SW480 (cell line): ENCODE measurements at places on chromosomes 7 and 10.
A peak's percentile ranks its signal among the peaks of the same experiment; 100 is the strongest.

- no peak for DNase-seq
These were observed 69.2 kb upstream of the EFCAB10 start for GRCh38 chr7:105650382-105650970.

- no peak for DNase-seq
These were observed 127.6 kb upstream of the CXCL12 start for GRCh38 chr10:44512431-44513022.

GRCh38 chr10:128812000-128812399 is 655.0 kb upstream of the MGMT start:
- no peak for DNase-seq

DNA sequence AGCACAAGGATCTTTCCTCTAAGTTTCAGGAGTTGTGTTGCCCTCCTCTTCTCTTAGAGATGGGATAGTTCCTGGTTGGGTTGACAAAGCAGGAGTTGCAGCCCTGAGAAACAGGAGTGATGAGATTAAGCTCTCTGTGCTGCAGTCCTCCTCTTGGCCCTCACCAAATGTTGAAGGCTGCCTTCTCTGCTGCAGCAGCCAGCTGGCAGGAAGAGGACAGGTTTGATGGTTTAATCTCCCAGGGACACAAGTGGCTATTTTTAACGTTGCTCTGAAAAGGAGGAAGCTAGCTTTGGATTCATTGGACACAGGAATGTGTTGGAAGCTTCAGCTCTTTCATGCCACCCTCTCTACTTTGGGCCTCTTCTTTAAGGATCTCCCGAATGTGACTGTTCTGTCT is 9.4 kb downstream of the STRIP2 start:
- no peak for DNase-seq

GRCh38 chr10:98363220-98363619 is 51.8 kb downstream of the PYROXD2 start:
- DNase-seq = no peak

GRCh38 chr7:44151956-44152355 is 10.8 kb upstream of the MYL7 start:
- DNase-seq = no peak

DNA sequence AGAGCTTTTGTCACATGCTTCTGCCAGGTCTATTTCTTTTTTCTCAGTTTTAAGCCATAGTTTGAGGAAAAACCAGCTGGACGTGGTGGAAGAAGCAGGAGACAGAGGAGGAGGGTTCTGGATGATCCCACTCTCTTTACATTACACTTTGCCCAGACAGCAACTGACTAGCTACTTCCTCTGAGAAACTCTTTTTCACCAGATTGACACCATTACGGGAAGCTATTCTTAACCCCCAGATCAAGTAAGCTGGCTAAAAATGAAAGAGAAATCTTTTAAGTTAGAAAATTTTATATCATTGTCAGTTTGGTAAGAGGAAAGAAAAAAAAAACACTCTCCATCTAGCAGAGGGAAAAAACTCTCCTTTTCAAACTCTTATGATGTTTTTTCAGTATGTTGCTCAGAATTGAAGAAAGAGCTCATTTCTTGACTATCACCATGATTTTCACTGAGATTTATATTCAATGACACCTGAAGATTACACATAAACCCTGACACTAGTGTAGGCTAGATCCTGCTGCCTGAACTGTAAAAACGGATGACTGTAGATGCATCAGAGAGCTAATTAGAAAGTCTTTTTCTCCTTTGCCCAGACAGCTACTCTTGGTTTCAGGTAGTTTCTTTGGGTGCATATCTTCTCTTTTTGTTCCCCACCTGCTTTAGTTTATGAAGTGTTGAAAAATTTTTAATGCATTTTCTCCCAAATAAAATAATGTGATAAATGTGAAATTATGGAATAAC is 203.1 kb downstream of the TFEC start:
- no peak for DNase-seq

- no peak for DNase-seq
These were observed 40.3 kb downstream of the DOCK1 start for GRCh38 chr10:126945351-126946030.

GRCh38 chr7:142563470-142563869 is 185.8 kb upstream of the PRSS1 start:
- no peak for DNase-seq

GRCh38 chr7:87474533-87475358 is 734 bp downstream of the ABCB4 start:
- peak; percentile 76 for DNase-seq

DNA sequence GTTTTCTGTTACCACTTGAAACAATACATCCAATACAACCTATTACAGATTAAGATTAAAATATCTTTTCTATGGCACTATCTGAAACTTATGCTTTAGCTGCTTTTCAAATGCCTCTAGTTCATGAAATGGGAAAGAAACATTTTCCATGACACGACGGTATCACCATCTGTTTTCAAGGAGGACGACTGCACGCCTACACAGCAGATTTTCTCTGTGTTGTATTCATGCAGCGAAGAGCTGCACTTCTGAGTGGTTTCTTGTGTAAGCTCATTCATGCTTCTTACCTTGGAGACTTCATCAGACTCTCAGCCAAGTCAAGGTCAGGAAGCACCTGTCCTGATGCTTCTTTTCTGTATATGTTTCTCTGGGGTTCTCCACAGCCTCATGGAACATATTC is 179.2 kb downstream of the DYNC1I1 start:
- DNase-seq = no peak

DNA sequence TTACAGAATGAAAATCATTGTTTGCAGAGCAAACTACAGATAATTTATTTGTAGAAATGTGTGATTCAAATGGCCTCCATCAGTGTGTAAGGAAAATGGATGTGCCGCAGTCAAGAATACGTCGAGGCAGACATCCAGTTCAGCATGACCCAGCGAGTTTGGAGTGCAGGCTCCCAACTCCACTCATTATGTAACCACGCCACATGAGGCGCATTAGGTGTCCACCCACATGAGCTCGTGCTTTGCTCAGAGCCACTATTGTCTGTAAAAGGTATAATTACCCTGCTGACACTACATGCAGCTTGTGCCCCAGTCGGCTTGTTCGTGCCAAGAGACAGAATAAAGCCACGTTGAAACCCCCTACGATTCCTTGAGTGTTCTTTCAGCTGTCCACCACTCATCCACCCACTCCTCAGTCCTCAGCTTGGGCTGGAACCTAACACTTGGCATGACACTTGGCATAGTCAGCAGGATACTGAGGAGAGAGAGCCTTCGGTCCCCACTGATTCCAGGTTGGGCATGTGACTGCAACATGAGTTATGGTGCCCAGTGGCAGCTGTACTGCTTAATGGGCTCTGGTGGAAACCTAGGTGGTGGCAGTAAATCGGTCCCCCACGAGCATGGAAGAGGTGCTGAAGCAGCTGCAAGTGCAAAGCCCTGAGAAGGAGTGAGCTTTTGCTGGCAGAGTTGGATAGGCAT is 102.7 kb downstream of the BICC1 start:
- no peak for DNase-seq

- no peak for DNase-seq
These were observed 23.4 kb downstream of the FRMPD2 start for GRCh38 chr10:48251152-48251524.

DNA sequence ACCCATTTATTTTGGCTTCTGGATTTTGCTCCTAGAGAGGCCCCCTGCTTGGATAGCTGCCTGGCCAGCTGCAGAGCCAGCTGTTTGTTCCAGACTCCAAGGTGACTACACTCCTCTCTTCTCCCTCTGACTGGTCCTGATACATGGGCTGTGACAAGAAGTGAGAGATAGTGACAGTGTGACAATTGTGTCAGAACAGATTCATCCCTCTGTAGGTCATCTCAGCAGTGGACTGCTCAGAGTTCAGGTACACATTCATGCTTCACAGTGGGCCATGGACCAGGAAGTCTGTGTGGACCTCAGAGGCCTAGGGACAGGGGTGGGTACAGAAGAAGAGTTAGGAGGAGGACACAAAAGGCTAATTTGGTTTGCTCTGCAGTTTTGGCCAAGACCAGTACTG is 188.2 kb upstream of the MKLN1 start:
- DNase-seq = no peak

GRCh38 chr7:33714208-33714607 is 191.1 kb upstream of the BMPER start:
- no peak for DNase-seq

GRCh38 chr10:108582888-108583287 is 1340.4 kb downstream of the XPNPEP1 start:
- DNase-seq = no peak

DNA sequence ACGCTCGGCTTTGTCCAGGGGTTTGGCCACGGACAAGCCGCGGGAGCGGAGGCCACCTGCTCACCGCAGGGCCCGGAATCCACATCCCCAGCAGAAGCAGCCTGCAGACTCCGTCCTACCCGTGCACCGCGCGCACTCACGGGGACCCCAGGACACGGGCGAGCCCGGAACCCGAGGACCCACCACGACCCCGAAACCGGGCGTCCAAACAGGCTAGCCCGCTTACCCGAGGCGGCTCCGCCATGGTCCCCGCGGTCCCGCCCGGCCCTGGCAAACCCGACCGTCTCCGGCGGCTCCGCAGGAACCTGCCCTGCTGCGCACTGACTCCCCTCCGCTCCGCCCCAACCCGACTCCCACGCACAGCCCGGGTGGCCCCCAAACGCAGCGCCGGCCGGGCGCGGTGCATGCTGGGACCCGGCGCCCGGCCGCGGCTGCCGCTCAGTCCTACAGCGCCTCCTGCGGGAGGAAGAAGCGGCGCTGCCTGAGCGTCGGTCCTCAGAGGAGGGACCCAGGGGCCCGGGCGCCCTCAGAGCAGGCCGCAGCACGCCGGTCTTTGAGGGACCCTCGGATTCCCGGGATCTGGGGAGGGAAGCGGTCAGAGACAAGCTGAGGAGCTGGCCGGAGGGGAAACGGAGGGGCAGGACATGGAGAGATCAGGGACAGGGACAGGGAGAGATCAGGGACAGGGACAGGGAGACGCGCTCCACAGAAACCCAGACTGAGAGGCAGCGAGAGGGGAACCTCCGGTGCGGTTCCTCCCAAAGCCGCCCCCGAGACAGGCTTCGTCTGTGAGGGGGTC is at the start of gene ZNF786:
TSS of gene ZNF786 (minus strand) at position 322 of the 799 bp plus-strand sequence. CDS start at position 244, 78 bp downstream.
- peak; percentile 92 for DNase-seq

DNA sequence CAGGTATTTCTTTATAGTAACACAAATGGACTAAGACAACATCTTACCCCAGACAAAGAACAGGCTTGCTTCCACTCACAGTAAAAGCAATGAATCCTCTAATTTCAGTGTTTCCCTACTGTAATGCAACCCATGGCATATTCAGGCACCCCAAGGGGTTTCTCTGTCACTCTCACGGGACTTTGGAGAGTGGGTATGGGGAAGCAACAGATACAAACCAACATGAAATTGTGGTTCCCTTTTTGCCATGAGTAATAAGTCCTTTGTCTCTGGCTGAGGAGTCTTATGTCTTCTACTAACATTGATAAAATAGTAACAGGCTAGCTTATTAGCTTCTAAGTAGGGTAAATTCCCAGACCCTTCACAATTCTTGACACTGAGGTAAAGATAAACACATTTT is 51.4 kb upstream of the AOAH start:
- no peak for DNase-seq

DNA sequence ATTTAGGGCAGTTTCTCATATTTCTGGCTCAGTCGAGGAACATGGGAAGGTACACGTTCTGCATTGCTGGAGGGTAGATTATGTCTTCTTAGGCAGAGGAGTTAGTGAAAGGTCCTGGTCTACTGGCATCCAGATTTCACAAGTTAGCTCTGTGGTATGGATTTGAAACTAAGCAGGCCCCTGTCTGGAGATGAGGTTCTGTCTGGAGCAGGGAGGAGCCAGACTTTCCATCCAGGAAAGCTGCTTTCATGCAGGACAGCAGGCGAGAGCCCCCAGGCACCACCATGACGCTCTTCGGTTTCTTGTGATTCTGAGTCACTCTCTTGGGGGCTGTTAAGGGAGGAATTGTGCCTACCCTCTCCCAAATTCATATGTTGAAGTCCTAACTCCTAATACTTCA is 184.3 kb downstream of the KIAA1217 start:
- DNase-seq = no peak

DNA sequence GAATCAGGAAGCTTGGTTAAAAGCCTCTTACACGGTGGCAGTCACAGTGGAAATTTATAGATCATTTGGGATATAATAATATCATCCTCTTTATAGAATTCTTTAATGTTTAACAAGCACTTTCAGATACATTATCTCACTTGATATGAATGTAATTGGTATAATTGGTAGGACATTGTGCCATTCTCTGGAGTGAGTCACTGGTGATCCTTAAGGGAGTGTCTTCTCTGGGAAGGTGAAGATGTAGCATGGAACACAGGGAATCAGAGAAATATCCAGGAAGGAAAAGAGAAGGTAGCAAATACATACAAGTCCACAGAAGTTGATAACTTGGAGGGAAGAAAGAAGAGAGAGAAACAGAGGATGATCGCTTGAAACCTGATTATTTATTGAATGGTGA is 9.8 kb downstream of the PTPRZ1 start:
- no peak for DNase-seq

- no peak for DNase-seq
These were observed 36.6 kb upstream of the KCNIP2 start for GRCh38 chr10:101880232-101880573.

- DNase-seq = peak; percentile 45
These were observed 2.5 kb upstream of the ANXA11 start for GRCh38 chr10:80207768-80208370.

GRCh38 chr10:46296641-46297141 is 9.9 kb downstream of the ANTXRL start:
- no peak for DNase-seq

- DNase-seq = no peak
These were observed 56.3 kb upstream of the ZPBP start for GRCh38 chr7:50149369-50149768.

- DNase-seq = peak; percentile 68
These were observed 19.6 kb upstream of the GPR37 start for GRCh38 chr7:124784879-124785818.

GRCh38 chr7:151799506-151799905 is 77.4 kb downstream of the PRKAG2 start:
- DNase-seq = no peak

- DNase-seq = no peak
These were observed 17.9 kb downstream of the RFC2 start for GRCh38 chr7:74236284-74236683.

DNA sequence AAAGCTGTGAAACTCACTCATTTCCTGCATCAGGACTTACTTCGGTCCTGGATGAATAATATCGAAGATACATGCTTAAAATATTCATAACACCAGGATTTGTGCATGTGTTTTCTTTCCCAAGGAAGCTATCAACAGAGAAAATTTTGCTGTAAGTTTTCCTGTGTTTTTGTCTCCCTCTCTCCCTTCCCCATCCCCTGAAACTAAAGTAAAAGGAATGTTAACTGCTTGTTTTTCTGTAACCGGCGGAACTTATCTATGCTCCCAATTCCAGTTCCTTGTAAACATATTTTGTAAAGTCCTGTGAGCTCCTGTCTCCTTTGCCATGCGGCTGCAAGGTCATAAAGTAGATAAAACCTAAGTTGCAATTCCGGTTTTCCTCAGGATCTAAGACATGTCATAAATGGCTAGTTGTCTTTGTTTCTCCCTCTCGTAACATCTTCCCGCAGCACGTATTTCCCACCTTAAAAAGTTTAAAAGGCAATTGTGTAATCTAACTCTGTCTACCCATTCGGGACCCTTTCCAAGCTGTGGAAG is 79.0 kb upstream of the POM121L12 start:
- DNase-seq = no peak
